ENCODE measurements at places on chromosomes 3 and 15.

GRCh38 chr15:91050128-91050455 lies 27.7 kb upstream of the VPS33B start:
- DNase-seq, result no peak

GRCh38 chr15:52071570-52071969 lies 41.0 kb downstream of the BCL2L10 start:
- no peak for DNase-seq

DNA sequence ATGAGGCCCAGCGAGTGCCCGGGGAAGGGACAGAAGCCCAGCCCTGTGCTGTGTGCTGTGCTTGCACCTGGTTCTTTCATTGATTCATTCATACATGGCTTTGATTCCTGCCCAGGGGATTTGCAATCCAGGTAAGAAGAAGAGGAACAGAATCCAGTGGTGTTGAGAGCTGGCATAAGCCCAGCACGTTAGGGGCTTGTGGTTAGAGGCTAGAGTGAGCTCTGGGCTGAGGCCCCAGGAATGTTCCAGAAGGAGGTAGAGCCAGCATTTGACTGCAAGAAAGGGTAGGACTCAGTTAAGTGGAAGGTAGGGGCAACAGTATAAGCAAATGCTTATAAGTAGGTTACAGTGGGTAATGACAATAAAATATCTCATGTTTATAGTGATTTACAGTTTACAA lies 2.3 kb downstream of the VWA5B2 start:
- no peak for DNase-seq

DNA sequence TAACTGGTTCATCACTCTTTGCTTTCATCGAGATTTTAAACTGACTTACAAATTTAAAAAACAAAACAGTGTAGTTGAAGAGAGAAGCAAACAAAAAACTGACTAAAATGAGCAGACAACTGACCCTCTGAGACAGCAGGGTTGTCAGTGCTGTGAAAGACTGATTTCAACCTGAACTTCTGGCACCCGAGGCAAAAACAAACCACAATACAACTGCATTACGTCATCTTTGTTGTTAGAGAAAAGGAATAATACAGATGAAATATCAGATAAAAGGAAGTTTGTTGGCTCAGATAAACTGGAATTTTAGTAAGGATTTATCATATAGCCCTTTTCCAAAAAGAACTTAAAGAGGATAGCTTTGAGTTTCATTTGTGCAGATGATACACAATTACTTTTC lies 51.1 kb downstream of the PARP15 start:
- DNase-seq, result no peak

- DNase-seq, result no peak
Measured at GRCh38 chr3:178880274-178880673, 191.3 kb downstream of the ZMAT3 start.

DNA sequence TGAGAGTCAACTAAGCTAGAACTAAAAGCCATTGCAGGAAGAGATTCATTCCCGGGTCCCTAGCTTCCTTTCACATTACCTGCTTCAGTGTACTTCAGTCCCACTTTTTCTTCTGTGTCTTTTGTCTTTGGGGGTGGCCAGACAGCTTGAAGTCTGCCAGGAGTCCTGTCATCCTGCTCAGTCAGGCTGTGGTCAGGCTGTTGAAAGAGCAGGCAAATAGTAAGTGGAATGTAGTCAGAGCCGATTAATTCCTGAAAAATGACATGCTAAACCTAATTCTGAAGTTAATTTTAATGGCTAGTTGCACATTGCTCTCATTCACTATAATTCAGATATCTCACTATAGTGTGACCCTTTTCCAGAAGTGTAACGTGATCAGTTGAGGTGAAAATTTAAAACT lies 129.6 kb downstream of the FMN1 start:
- no peak for DNase-seq

- no peak for DNase-seq
Measured at GRCh38 chr3:176577447-176577846, 619.8 kb downstream of the TBL1XR1 start.

DNA sequence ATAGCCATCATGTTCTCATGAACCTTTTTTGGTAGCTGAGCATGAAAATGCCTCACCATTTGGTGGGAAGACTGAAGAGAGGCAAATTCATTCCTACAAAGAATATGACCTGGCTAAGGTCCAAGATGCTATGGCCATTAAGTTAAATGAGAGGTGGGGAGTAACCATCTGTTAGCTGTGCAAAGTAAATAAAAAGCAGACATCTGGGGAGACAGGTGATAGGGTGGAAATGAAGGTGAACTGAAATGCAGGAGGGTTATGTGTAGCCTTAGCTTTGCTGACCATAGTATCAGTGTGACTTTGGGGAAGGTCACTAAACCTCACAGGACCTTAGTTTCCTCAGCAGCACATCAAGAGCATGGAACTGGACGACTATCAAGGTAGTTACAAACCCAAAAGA lies 111.0 kb upstream of the STRIT1 start:
- DNase-seq, result no peak

DNA sequence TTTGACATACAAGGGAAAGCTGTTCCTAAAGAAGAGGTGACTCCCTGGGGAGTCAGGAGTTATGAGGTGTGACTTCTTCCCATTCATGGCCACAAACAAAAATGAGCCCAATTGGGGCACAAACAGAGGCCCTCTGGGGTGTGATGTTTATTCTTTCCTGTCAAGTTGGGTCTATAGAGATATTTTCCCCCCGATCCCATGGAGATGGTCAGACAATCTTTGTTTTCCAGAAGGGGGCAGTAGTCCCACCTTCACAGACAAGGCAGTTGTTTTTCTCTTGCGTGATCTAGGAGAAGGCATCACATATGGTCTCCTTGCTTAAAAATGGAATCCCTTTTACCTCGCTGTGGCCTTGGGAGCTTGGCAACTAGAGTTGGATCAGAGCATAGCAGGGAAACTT lies 110.3 kb downstream of the MFSD1 start:
- DNase-seq, result no peak

DNA sequence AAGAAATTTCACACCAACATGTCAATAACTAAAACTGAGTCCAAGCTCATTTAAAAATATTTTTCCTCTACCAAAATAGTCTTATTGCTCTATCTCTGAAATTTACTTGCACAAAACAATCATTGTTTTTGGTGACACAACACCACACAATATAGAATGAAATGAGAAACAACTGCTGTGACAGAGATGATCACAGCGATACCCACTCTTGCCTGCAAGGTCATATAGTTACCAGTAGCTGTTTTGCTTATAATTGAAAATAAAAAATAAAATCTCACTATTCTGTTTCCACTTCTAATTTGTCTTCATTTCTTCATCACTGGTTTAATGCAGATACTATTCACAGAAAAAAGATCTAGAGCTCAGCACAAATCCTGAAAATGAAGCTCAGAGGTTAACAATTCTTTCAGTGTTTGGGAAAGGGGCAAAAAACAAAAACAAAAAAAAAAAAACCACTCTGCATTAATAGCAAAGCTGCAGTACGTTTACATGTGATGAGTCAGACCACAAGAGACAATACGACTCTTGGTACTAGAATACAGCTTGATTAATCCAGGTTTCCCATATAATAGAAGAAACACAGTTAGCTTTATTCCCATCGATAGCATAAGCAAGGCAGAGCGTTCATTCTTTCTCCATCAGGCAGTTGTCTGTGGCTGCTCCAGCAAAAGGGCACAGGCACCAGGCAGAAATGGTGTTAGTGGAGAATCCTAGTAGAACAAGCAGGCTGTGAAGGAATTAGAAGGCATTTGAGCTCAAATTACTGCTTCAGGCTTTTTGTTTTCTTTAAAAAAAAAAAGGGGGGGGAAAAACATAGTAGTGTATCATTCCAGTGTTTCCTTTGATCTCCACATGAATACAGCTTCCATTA lies 773 bp downstream of the ANKRD28 start:
- no peak for DNase-seq

DNA sequence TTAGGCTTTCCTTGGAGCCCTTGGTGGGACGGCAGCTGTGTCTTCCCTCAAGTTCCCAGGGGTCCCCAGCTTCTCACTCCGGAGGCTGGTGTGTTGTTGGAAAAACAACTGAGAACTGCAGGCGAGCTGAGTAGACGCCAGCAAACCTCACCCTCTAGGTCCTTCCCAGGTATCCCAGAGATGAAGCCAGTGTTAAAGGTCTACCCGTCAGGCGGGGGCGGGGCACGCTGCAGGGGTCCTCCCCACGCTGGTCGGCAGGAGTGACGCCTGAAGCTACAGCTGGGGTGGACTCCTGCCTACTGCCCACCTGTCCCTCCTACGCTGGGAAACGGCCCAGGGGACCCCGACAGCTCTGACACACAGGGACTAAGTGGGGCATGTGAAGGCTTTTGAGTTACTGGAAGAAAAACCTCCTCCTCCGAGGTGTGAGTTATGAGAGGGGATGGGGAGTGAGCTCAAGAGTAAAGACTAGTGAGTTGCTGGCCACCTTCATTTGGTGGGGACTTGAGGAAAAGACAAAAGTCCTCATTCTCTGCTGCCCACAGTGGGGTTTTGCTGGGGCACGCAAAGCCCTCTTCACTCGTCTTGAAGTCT lies 32.2 kb upstream of the SNRPA1 start:
- no peak for DNase-seq

DNA sequence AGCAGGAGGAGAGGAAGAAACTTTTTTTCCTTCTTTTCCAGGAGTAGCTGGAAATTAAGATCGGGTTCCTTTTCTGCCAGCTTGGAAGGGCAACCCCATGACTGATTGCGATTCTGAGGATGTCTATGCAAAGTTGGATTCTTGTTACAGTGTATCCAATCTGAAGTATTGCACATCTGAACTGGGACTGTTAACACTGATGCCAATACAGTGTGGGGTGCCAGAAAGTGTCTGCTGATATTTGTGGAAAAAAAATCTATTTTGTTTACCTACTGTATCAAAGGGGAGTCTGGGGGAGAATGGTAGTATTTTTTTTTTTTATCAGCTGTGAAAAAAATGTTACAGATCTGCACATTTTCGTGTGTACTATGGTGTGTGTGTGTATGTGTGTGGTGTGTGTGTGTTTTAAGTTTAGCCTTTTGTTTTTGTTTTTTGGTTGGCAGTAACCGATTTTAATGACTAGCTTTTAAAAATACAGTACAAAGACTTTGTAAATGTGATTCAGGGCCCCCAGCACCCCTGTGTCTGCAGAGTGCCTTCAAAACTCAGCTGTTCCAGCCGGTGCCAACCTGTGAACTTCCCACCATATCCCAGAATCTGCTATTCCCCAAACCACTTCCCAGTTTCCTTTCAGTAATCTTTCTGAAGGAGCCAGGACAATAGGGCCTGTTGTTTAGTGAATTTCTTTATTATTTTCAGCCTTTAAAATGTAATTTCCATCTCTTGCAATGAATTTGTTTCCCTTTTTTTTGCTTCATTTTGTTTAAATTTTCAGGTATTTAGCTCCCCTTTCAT lies 1.9 kb downstream of the RAP2B start:
- no peak for DNase-seq

- DNase-seq, result no peak
Measured at GRCh38 chr3:58043933-58044332, 35.7 kb downstream of the FLNB start.

- DNase-seq, result no peak
Measured at GRCh38 chr15:47376190-47376589, 341.1 kb upstream of the SEMA6D start.

All from anterior cingulate cortex (tissue), 58 donors.